K562 (cell line): ENCODE measurements at places on chromosomes 12 and 14. TPM values are rescaled to one million over a fixed set of nuclear protein-coding genes. Genes with fewer than 3 reads are reported as not detected.

CCDC196 gene
- total RNA-seq: not detected in 2 replicates

DDX11 gene
- total RNA-seq: 88.9 and 93.2 TPM in 2 replicates

CABP1 gene
- total RNA-seq: not detected in 2 replicates

DNA sequence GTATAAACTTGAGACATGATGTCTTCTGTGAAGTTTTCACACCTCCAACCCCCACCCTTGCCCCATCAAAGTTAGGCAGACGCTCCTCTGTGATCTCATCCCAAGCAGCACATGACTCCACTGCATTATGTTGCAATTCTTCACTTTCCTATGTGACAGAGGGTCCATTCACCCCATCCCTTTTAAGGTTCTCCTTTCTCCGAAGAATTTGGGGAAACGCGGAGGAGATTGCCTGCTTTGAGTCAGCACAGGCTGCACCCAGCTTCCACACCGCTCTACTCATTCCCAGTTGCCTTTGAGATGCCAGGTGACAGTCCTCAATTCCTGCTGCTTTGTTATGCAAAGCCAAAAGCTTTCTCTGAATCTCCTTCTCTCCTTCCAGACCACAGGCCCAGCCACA lies 61.8 kb downstream of the PHLDA1 start:
- no peak for DNase-seq

DNA sequence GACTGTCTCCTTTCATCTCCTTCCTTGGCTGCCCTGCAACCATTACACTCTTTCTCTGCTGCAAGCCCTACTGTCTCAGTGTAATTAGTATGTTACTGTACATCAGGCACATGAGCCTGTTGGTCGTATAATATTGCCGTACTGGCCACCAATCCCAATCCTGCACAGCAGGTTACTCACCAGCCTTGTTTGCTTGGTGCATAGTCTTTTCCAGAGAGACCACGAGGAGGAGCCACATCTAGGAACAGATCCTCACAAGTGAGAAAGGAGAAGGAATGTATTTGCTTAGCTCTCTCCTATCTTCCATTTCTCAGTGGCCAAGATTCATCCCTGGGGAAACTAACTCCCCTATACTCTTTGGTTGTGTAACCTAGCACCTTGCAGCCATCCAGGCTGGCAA lies 33.0 kb upstream of the BICDL1 start:
- no peak for DNase-seq

- no peak for DNase-seq
Observed at GRCh38 chr12:123602651-123603195, 824 bp downstream of the DDX55 start.

DNA sequence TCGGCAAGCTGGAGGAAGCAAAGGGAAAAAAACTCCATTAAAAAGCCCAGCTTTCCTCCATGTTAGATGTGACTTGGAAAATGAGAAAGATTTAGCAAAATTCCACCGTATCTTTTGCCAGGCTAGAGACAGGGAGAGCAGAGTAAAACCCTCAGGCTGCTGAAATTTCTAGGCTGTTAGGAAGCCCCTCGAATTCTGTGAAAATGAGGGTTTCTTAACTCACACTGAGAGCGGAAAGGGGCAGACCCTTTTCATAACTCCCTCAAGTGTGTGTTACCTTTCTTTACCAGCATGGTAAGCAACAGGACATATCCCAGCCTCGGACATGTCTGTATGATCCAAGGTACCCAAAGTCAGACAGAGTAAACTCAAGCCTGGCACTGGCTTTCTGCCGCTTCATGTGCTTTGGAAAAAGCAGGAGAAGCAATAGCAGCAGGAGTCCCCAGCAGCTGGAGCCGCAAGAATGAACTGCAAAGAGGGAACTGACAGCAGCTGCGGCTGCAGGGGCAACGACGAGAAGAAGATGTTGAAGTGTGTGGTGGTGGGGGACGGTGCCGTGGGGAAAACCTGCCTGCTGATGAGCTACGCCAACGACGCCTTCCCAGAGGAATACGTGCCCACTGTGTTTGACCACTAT lies at the start of gene RHOJ:
Gene RHOJ, plus strand, starts transcription at position 37 of the 637 bp plus-strand sequence. Its CDS starts 427 bp downstream, at position 464.
- DNase-seq: no peak

- DNase-seq: no peak
Observed at GRCh38 chr12:20030826-20031225, 337.5 kb upstream of the PDE3A start.

- DNase-seq: no peak
Observed at GRCh38 chr14:68427550-68427890, 365.3 kb downstream of the ZFP36L1 start.

GRCh38 chr14:61472801-61473376 lies 151.5 kb downstream of the PRKCH start:
- DNase-seq: no peak

DNA sequence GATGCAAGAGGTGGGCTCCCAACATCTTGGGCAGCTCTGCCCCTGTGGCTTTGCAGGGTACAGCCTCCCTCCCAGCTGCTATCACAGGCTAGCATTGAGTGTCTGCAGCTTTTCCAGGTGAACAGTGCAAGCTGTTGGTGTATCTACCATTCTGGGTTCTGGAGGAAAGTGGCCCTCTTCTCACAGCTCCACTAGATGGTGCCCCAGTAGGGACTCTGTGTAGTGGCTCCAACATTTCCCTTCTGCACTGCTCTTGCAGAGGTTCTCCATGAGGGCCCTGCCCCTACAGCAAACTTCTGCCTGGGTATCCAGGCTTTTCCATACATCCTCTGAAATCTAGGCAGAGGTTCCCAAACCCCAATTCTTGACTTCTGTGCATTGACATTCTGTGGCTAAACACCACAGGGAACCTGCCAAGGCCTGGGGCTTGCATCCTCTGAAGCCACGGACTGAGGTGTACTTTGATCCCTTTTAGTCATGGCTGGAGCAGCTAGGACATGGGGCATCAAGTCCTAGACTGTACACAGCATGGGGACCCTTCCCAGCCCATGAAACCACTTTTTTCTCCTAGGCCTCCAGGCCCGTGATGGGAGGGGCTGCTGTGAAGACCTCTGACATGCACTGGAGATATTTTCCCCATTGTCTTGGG lies 24.0 kb upstream of the SLC38A1 start:
- no peak for DNase-seq

DNA sequence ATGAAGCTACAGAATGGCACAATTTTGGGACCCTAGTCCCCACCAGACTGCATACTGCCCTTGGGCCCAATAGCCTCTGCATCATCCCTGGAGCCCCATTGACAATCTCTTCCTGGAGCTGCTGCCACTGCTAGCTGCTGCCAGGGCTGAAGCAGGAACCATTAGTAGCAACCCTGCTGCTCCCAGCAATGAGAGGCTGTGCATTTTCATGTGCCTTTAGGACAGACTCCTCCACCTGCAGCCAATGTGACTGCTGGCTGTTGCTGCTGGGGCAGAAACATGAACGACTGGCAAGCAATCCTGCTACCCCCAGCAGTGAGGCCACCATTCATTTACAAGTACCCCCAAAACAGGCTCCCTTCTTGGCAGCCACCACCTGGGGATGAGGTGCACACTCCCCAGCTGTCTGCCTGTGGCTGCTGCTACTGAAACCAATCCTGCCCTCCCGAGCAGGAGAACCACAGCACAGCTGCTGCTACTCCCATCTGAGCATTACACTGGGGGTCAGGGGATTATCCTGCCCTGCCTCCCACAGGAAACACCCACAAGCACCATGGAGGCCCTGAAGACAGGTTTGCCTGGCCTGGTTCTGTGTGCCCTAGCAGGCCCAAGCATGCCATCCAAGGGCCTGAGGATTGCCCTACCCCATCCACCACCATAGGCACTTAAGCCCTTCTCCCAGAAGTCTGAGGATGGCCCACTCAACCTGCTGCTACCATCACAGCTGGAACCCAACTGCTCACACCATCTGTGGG lies 181.0 kb downstream of the MYRFL start:
- DNase-seq: no peak

GRCh38 chr12:83322809-83323208 lies 636.1 kb downstream of the TMTC2 start:
- DNase-seq: no peak

DNA sequence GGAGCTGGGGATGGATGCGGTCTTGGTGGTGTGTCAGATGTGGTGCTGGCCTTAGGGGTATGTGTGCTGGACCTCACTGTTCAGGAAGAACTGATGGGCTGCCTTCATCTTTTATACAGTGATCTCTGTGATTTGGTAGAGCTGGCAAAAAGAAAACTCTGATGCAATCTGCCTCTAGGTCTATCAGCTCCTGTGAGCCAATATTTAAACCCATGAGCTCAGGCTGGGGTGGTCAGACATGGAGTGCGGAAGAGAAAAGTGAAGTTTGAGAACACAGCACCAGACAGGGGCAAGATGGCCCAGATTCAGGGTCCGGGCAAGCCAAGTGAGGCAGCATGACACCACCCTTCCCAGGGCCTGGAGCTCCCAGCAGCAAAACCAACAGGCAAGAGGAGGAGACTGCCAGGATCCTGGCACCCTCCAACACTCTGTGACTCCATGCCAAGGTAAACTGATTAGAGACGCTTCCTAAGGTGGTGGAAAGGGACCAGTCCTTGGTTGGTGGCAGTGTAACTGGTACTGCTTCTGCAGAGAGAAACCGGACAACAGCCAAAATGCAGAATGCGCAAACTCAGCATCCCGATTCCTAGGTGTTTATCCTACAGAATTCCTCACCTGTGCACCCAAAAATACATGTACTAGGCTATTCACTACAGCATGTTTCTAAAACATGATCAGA lies 82.3 kb downstream of the CHGA start:
- no peak for DNase-seq

GRCh38 chr14:26863736-26864135 lies 265.9 kb upstream of the NOVA1 start:
- no peak for DNase-seq

- DNase-seq: no peak
Observed at GRCh38 chr14:55901291-55901690, 216.9 kb upstream of the PELI2 start.

GRCh38 chr14:96201157-96201556 lies 3.5 kb upstream of the BDKRB2 start:
- DNase-seq: no peak

DNA sequence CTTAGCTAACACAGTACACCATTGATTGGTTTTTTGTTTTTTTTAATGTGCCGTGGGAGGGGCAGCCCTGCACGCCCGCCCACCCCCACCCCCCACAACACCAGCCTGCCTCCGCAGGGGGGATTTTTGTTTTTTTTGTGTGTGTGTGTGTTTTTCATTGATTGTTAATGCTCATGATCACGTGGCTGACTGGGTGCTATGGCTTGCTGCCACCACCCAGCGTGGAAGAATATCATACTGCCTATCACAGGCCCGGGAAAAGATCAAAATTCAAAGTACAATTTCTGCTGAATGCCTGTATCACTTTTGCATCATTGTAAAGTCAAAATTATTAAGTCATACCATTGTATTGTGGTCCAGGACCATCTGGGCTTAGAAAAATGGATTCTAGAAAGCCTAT lies 8.3 kb downstream of the RESF1 start:
- peak; percentile 23 for DNase-seq

DNA sequence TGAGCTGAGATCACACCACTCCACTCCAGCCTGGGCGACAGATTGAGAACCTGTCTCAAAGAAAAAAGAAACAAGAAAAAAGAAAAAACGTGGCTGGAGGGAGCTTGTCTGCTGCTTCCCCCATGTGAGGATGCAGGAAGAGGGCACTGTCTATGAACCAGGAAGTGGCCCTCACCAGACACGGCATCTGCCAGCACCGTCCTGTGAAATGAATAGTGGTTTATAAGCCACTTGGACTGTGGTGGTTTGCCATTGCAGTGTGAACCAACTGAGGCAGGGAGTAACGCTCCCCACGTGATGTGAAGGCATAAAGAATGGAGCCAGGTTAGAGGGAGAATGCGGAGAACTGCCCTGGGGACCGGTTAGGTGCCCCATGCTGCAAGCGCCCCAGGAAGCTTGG lies 4.5 kb upstream of the BRF1 start:
- DNase-seq: no peak

DNA sequence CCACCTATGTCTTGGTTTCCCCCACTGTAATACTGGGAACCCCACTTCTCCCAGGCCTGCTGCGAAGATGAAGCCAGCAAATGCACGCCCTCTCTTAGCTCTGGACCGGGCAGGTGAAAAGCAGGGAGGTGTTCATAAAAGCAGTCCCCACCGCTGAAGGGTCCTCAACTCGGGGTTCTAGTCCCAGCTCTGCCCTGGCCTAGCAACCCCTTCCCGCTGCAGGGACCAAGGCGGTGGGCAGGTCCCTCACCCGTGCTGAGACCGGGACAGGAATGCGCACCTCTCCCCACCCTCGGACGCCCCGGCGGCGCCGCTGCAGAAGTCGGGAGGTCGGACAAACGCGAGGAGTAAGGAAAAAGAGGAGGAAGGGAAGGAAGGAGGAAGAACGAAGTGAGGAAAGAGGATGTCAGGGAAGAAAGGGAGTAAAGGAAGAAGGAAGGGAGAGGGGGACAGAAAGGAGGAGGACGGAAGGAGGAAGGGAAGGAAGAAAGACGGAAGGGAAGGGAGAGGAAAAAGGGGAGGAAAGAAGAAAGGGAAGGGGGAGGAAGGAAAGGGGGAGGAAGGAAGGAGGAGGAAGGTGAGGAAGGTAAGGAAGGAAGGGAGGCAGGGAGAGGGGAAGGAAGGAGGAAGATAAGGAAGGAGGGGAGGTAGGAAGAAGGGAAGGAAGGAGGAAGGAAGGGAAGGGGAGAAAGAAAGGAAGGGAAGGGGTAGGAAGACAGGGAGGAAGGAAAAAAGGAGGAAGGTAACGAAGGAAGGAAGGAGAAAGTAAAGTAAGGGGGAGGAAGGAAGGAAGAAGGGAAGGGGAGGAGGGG lies 701 bp downstream of the SPRING1 start:
- peak; percentile 44 for DNase-seq

DNA sequence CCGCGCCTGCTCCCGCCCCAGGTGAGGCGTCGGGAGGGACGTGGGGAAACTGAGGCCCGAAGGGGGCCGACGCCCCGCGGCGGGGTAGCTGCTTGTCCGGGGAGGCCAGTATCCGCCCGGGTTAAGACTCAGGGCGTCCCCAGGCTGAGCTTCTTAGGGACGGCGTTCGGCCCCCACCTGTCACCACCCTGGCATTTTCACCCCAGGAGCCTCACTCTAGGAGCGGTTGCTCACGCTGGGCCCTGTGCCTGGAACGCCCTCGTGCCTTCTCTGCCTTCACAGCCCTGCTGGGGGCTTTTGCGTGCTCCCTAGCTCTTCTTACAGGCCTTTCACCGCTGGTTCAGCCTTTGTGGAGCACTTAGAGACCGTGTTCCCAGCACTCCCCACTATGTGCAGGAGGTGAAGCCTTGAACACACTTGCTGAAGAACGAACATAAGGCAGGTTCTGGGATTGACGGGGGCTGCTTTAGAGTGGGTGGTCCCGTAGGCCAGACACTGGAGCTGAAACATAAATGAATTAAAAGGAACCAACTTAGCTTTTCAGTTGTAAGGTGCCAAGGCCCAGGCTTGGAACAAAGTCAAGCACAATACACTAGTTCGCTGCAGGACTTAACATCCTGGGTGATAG lies 601 bp downstream of the ZNF839 start:
- DNase-seq: peak; percentile 19

DNA sequence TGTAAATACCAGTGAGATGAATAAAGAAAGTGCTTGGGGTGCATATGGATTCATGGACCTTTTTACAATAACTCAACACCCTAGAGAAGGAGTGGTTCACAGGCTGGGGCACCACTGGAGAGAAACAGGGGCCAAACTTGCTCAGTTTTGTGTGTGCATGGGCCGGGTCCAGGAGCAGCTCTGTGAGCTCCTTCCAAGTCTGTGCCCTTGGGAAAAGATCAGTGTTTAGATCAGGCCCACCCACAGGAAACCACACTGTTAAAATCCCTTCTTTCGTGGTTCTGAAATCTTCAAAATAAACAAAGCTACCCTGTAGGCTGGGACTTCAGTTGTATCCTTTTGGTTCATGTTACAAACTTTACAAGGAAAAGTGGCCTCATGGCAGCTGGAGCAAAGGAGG lies 156.1 kb upstream of the TMEM260 start:
- DNase-seq: no peak
